ENCODE measurements at places on chromosomes 11 and 22.

DNA sequence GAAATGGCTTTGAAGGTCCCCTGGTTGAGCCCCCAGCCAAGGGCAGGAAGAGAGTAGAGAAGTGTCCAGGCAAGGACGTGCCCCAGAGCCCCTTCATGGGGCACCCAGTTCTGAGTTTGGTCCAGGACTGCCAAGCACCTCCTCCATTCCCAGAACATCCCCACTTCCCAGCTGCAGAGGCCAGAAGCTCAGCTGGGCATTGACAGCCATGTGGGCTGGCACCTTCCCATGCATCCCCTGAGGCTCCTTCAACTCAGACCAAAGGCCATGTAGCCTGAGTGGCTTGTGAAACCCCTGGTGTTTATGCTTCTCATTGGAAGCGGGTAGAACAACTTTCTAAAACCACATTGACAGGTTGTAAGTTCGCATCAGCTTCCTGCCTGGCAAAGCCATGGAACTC, 789.6 kb downstream of the TBC1D22A start:
- no peak for DNase-seq

GRCh38 chr11:60672255-60672654, 27.2 kb upstream of the MS4A8 start:
- DNase-seq, result no peak

DNA sequence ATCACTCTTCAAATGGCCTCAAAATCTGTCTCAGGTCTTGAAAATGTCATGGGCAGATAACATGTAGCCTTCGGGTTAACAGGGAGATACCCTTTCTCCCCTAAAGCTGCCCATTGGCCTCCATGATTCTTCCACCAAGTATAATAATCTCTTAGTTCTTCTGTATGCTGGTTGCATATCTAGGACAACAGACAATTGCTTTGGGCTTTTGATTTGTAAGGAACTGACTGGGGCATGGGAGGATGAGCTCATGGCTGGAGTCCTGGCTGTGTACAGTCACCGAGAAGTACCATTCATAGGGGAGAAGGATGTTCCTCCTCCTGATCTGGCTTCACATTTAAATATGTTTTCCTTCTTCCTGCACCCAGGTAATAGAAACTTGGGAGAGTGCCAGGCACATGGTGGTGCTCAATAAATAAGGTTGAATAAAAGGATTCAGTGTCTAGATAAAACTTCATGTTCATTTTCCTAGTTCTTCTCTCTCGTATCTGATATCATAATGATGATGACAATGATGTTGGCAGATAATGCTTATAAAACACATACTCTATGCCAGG, 2.8 kb upstream of the AMPD3 start:
- DNase-seq, result no peak

DNA sequence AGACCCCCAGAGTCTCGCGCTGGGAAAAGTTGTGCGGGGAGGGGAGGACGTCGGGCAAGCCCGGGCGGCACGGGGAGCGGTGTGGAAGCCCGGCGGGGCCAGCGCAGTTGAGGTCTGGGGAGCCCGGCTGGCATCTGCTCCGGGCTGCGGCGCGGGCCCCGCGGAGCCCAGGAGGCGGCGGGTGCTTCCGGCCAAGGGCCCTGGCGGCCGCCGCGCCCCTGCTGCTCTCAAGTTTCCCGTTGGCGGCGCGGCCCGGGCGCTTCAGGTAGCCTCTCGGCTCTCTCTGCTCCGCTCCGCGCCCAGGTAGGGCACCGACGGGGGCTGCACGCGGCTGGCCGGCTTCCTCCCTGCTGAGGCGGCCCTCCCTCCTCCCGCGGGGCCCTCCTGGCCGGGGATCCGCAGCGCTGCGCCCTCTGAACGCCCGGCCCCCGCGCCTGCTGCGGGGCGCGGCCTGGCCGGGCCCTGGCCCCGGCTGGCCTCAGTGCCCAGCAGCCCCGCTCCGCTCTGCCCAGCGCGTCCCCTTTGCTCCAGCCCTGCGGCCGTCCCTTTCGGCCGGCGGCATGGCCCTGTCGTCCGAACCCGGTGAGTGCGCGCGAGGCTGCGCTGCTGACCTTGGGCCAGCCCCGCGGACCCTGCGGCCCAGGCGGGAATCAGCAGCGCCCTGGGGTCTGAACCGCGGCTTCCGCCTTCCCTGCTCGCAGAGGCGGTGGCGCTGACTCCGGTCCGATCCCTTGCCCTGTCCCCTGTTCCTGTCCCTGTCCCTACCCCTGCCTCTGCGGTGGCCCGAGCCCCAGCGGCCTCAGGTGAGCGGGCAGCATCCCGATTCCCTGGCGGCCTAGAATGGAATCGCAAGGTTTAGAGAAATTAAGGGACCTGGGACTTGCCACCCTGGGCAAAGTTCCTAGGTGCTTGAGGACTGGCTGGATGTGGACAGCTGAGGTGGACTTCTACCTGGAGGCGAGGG, 4.3 kb upstream of the AMPD3 start:
- peak; percentile 52 for DNase-seq

DNA sequence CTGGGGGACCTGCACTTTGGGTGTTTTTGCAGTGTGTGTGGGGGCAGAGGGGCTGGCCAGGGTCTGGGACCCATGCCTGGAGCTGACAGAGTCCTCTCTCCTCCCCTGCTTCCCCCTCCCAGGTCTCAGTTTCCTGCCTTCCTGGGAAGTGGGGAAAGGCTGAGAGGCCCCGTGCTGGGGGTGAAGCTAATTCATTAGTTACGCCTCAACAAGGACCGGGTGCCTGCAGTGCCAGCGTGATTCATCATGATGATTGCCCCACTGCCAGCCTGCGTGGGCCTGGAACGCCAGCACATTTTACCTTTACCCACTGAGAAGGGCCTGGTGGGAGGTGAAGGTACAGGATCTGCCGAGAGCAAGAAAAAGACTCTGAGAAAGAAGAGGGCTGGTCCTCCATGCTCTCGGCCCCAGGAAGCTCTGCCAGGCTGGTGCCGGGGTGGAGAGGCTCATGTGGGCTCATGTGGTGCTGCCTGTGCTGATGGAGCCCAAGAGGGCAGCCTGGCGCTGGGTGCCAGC, 2.9 kb upstream of the LRRC10B start:
- no peak for DNase-seq

DNA sequence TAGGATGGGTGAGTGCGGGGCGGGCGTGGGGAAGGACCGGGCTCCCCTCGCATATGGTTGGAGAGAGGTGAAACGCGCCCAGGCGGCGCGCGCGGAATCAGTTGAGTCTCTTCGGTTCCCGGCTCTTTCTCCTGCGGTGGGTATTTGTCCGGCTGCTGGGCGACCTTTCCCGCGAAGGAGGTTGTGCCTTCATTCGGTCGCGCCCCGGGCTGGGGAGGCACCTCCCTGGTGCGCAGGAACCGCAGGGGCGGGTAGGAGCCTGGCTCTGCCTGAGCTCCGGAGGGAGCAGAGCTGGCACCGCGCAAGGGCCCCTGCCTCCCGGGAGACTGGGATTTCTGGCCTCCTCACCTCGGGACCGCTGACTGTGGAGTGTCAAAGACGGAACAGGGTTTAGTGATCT, 27.5 kb downstream of the SAA4 start:
- no peak for DNase-seq

DNA sequence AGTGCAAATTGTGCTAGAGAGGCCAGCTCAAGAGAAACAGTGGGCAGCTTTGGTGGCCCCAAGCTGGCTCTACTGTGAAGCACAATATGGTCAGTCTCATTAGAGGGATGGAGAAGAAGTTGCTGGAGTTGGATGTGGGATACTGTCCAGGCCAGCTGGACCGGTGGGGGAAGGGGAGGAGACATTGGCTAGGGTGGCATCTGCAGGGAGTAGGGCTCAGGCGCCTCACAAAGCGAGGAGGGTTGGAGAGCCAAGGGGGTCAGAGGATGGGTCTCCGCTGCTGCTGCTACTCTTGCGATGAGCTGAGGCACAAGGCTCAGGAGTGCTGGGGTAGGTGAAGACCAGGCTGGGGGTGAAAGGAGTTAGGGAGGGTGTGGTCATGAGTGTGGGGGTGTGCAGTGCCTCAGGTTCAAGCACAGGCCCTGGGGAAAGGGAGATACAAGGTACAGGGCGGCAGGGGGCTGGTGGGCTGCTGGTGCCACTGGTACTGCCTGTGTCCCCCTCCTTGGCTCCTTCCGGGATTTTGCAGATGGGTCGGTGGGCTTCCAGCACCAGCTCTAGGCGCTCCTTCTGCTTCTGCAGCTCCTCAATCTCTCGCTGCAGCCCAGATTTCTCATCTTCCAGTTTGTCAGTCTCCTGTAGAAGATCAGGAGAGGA, 2.3 kb downstream of the CCDC85B start:
- no peak for DNase-seq

DNA sequence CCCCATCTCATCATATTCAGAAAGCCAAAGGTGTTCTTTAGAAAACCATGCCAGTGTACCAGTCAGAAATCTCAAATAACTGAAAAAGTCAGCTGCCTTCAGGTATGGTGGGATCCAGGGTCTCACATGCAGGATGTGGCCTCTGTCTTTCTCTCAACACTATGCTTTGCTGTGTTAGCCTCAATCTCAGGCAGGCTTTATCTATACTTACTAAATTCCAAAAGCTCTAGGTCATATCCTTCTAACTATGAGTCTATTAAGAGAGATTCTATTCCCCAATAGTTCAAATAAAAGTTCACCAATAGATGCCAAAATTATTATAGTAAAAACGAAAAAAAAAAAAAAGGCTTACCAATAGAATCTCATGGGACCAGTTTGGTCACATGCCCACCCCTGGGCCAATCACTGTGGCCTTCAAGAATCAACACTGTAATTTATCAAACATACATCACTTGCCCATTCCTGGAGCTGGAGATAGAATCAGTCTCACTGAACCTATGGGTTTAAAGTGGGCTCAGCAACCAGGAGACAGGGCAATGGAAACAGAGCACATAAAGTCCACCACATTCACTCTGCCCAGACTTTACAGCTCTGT, 38.0 kb upstream of the APLNR start:
- DNase-seq, result no peak

GRCh38 chr11:67615728-67616430, 9.1 kb downstream of the NDUFV1 start:
- no peak for DNase-seq

DNA sequence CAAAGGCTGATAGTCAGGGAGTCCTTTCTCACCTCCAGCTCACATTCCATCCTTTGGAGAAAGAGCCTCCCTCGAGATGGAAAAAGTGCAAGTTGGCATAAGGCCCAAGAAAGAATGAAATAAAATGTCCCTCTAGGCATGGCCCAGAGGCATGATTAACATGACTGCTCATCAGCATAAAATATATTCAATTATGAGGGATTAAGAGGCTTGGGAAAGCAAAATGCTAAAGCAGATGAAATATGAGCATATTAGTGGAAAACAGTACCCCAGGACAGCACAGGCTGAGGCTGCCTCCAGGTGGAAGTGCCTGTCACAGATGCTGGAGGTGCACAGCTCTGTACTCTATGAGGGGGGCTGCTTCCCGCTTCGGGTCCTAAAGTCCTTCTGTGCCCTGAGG, 347.8 kb upstream of the PLET1 start:
- DNase-seq, result no peak

GRCh38 chr11:112213753-112214152, 12.5 kb upstream of the PTS start:
- DNase-seq, result no peak

- no peak for DNase-seq
Measured at GRCh38 chr11:113373306-113373705, 14.3 kb upstream of the ANKK1 start.

DNA sequence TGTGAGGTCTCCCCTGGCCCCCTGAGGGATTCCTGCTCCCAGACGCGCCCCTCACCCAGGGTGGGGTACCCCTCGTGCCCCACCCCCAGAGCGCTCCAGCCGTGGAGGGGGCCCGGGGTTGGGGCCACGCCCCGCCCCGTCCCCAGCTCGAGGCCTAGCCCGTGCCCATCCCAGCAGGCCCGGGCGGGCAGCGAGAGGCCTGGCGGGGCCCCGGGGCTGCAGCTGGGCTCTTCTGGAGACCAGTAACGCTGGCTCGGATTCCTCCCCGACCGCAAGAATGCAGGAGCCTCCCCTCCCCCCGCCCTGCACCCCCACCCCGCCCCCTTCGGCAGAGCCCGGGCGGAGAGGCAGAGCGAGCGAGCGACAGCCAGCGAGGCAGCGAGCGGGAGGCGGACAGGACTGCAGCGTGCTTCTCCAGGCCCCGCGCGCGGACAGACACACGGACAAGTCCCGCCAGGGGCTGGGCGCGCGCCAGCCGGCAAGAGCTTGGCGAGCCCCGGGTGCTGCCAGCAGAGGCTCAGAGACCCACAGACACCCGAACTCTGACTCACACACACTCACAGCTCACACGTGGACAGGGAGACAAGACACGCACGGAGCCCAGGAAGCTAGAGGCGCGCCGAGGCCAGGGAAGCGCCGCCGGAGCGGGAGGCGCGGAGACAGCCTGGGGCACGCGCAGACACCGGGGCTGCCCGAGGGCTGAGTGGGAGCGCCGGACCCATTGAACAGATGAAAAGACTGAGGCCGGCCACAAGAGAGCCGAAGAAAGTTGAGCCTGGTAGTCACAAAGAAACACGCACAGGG, 15.2 kb downstream of the BCL9L start:
- DNase-seq, result peak; percentile 55

- no peak for DNase-seq
Measured at GRCh38 chr11:95222817-95223216, 8.2 kb downstream of the SESN3 start.

GRCh38 chr11:68302256-68302655, 10.1 kb upstream of the LRP5 start:
- no peak for DNase-seq

DNA sequence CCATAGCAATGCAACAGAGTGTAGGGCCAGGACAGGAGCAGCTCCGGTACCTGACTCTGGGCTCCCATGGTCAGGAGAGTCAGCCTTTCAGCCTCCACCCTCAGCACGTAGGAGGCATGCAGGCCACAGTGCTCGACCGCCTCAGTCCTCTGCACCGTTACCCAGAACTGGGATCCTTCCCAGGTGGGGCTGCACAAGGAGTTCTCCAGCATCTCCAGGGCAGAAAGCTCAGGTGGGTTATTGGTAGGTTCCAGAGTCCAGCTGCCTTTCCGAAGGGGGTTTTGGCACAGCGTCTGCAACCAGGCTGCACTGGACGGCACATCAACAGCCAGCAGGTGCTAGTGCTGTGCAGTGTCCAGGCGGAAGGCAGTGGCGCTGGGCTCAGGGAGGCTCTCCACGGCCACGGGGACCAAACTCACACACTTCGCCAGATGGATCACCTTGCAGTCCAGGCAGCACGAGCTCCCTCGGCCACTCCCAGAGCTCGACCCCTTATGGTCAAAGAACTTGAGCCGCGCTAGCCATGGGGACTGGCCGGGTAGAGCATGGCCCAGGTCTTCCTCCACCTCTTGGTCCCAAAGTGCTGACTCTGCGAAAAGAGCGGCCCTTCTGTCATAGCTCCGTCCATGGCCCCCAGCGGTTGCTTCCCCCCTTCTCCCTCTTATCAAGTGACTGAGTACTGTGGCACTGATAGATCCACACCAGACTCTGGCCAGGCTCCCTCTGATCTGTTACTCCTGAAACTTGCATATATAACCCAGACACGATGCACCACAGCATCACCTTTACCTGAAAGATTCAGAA, 6.9 kb upstream of the PHOX2A start:
- no peak for DNase-seq

DNA sequence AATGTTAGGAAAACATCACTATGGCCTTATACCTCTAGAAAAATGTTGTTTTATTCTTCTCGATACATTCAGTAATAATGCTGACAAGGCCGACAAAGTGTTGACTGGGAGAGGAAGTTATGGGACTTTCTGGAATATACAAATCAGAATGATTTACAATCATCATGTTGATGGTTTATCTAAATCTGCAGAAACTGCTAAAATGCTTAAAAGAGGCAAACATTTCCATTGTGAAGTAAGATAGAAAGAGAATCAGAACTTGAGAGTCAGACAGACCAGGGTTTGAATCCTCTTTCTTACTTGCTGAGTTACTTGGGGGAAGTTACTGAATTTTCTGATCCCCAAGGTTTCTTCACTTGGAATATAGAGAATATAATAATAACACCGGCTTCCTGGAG, 89.4 kb downstream of the CD44 start:
- no peak for DNase-seq
